CD4-positive, alpha-beta T cell treated with Interleukin-12 subunit alpha and Interleukin-12 subunit beta, for 1 hour (primary cell): ENCODE measurements at places on chromosomes 3 and 15.

GRCh38 chr3:45409921-45410320 lies 21.5 kb downstream of the LARS2 start:
- DNase-seq = no peak

DNA sequence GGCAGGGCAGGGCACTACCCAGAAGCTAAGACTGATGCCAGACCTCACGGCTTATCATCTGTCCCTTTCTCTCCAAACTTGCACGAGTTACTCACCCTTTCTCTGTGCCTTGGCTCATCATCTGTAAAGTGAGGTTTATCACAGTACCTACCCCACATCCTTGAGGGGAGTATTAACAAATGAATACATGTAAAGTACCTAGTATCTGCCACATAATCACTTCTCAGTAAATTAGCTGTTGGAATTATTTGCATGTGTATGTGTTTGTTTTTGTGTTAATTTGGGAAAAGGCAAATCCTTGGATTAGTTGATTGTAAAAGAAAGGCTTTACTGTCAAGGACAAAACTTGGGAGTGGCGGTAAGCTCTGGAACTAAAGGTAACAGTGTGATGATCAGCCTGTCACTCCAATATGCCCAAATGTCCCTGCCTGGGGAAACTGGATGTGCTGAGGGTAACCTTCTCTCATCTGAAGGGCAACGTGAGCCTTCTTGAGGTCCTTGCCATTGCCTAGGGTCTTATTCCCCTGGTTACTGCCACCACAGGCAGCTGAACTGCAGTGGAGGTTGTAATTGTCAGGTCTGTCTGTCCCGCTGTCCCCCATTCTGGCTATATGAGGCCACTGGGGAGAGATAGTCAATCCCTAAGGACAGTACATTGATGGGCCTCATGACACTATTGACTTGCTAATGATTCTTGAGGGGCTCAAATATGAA lies 269.4 kb downstream of the CLSTN2 start:
- no peak for DNase-seq

GRCh38 chr3:52065264-52065756 lies 8.9 kb upstream of the DUSP7 start:
- no peak for DNase-seq

- DNase-seq = no peak
Measured at GRCh38 chr3:67472674-67473201, 181.7 kb downstream of the SUCLG2 start.

DNA sequence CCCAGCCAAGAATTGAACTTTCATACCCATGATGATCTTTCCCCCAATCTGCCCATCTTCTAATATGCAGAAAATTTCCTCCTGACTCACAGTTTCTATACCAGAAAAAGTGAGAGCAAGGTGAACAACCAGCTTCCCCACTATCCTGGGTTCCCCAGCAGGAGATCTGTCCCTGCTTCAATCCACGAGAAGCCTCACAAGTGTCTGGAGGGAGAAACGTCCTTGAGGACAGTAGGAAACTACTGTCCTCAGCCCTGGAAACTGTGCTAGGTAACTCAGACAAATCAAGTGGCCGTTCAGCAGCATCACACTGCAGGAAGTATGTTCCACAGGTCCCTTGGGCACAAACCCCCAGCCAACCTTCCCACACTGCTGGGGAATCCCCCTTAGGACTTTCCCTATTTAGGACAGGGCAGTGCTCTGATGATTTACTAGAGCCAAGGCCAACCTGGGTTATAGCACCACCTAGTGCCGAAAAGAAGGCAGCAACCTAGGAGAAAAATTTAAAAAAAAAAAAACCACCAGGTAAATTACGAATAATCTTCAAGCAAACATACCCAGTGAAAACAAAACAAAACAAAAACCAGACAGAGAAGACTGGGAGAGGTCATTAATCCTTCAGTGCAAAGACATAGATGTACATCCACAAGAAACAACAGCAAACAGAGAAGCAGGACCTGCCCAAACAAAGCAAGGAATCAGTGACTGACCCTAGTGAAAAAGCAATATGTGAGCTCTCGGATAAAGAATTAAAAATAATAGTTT lies 36.0 kb downstream of the MORC1 start:
- peak; percentile 42 for DNase-seq

- no peak for DNase-seq
Measured at GRCh38 chr3:71111784-71112440, 471.6 kb downstream of the FOXP1 start.

- no peak for DNase-seq
Measured at GRCh38 chr15:32664796-32665195, 23.3 kb downstream of the SCG5 start.

- DNase-seq = no peak
Measured at GRCh38 chr3:127512256-127512655, 78.3 kb downstream of the TPRA1 start.

GRCh38 chr3:94607778-94608177 lies 544.9 kb downstream of the NSUN3 start:
- no peak for DNase-seq

GRCh38 chr15:70308011-70308734 lies 210.5 kb upstream of the TLE3 start:
- peak; percentile 6 for DNase-seq

- DNase-seq = no peak
Measured at GRCh38 chr3:112633757-112634156, 7.2 kb downstream of the CCDC80 start.

GRCh38 chr3:19427422-19428149 lies 279.3 kb downstream of the KCNH8 start:
- no peak for DNase-seq

DNA sequence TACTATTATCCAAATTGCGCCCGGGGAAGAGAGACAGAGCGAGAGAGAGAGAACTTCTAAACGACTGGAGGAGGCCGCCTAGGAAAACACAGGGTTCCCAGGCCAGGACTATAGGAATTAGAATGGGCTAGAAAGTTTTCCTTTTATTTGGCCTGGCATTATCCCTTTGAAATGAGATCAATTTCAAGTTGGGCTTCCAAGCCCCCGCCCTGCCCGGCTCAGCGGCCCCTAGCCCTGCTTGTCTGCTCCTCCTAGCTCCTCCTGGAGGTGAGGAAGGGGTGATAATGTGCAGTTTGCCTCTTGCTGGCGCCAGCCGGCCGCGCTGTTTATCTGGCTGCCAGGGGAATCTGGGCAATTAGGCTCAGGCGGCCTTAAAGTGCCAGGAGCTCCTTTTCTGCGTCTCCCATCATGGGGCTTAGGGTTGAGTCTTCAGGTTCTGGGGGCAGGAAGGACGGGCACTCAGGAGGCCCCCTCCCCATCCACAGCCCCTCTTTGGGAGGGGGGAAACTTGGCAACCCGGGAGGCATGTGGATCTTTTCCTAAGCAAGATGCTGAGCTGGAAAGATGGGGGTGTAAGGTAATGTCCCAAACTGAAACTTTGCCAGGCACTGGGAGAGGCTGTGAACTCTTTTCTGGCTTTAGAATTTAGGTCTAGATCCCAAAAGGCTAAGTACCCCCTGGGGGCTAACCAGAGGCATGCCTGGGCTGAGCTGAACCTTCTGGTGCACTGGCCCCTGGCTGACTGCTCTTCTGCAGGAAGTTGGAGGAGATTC lies 5.5 kb downstream of the SMAD6 start:
- no peak for DNase-seq

GRCh38 chr3:114057011-114057347 lies 442 bp downstream of the QTRT2 start:
- DNase-seq = no peak

DNA sequence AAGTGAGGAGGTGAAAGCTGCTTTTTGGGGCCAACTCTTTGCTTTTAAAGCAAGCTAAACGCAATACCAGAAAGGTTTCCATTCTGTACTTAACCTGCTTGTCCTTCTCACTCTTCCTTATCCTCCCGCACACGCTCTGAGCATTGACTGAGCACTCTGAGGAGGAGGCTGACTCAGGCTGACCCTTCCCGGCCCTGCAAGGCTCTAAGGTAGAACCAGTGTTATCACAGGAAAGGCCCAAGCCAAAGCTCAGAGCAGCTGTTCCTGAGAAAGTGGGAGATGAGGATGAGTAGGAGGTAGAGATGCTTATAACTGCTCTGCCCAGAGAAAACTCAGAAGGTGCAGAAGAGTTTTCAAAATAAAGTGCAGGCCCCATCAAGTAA lies 2.3 kb downstream of the B3GNT5 start:
- DNase-seq = no peak

DNA sequence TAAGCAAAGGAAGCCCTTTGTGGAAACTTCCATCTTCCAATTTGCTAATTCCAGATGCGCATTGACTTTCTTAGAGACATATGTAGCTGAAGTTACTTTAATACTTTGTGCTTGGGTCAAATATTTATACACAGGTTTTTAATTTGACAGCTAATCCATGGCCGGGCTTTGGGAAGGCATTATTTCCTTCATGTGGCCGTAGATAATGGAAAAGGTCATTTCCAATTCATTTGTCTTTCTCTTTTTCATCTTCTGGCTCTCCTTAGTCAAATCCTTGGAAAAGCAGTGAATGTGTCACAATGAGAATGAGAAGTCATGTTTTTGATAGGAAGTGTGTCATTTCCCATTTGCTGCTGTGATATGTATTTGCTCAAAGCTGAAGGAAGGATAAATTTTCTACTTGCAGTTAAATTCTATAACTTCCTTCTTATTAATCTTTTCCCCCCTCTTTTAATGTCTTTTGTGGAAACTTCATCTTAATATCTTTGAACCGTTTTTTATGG lies 323.3 kb downstream of the CLSTN2 start:
- no peak for DNase-seq

DNA sequence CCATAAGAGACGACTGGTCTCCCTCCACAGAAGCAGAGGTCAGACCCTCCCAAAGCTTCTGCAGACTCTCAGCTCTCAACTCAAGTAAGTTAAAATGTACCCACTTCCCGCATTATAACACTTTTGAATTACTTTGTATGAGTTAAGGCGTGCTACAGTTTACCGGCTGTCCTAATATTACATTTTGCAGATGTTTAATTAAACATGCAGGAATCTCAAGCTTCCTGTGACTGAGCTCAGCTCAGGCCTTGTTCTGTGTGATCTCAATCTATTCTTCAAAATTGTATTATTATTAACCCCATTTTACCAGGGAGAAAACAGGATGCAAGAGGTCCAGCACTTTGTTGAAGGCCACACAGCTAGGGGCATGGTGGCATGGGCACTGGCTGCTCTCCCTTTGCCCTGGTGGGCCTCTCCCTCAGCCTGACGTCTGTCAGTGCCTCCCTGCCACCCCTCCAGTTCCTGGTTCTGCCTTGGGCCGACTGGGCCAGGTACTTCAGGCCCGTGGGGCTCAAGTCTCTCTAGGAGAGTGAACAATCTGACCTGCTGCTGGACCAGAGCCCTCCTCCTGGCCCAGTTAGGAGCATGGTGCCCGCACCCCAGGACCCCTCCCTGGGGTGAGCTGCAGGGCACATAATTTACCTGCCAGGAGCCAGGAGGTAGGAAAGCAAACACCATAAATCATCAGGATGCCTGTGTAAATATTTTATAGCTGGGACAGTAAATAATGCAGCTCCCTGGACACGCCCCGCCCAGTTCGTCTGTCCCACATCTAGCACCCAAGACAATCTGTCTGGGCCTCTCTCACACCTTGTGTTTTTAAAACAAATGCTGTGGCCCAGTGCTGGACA lies 14.9 kb upstream of the RFT1 start:
- no peak for DNase-seq

DNA sequence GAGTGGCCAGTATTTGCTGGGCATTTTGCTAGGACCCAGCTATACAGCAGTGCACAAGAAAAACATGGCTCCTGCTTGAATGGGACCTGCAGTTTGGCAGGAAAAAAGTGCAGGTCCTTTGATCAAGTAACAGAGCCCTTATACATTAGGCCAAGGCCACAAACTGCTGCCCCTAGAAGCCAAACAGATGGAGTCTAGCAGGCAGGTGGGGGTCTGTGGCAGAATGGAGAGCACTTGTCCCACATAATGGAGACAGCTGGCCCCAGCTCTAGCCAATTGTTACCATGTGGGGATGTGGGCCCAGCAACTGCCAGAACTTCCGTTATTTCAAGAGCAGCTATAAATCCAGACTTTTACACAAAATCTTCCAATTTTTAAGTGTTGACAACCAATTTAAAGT lies 79.3 kb downstream of the SHQ1 start:
- DNase-seq = no peak

DNA sequence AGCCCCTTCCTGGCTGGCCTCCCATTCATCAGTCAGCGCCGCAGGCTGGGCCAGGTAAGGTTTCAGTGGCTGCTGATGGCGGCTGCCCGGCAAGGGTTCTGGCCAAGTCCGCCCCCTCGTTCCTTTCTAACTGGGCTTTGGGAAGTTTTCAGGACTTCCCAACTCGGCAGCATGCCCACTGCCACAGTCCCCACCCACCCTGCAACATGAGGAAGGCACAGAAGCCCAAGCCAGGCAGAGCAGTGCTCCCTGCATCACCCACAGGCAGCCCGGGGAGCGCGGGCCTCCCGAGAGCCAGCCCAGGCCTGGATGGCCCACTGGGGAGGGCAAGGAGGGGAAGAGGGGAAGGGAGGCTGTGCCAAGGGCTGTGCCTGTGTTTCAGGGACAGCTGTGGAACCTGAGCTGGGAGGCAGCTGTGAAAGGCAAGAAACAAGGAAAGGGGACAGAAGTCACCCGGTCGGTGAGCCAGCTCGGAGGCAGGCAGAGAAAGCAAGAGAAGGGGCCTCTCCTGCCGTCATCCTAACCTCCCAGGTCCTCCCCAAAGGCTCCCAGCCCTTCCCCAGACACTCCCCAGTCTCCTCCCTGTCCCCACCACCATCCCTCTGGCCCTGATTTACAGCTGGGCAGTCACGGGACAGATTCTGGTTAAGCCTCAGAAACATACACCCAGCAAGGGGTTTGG lies 73.9 kb downstream of the CPN2 start:
- no peak for DNase-seq

DNA sequence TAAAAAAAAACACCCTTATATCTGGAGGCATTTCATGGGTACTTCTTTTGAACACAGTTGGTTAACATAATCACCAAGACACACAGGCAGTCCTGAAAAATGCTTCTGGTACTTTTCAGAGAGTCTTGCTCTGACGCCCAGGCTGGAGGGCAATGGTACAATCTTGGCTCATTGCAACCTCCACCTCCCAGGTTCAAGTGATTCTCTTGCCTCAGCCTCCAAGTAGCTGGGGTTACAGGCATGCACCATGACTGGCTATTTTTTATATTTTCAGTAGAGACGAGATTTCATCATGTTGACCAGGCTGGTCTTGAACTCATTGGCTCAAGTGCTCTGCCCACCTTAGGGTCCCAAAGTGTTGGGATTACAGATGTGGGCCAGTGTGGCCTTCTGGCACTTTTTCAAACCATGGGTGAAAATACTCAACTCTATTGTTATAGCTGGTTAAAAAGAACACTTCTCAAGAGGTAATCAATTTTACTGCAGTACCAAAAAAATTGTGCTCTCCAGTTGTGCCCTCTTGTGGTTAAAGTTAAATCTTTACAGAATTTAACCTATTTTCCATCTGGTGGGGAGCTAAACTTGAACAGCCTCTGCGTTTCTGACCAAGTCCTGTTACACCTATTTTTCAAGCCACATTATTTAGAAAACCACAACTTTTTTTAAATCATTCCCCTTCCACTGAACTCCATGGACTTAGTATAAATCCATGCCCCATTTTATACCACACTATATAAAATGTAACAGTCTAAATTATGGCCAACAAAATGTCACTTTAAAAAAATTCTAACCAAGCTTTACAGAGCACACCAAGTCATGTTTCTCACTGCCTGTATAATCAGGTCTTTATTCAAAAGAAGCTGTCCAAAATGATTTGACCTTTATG lies 1.2 kb upstream of the SNAPC5 start:
- peak; percentile 63 for DNase-seq
